Midbrain (tissue), 1 donor: ENCODE measurements at places on chromosomes 16 and 17.

DNA sequence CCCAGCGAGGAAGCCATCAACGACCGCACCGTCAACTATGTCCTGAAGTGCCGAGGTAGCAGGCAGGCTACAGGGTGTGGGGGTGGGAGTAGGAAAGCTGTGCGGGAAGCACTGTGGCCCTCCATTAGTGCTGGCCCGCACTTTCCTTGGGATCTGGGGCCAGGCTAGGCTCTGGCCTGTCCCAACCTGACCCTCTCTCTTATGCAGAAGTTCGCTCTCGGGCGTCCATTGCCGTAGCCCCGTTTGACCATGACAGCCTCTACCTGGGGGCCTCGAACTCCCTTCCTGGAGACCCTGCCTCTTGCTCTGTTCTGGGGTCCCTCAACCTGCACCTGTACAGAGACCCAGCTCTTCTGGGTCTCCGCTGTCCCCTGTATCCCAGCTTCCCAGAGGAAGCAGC lies 8.6 kb downstream of the PLEKHG4 start:
- DNase-seq: no peak

DNA sequence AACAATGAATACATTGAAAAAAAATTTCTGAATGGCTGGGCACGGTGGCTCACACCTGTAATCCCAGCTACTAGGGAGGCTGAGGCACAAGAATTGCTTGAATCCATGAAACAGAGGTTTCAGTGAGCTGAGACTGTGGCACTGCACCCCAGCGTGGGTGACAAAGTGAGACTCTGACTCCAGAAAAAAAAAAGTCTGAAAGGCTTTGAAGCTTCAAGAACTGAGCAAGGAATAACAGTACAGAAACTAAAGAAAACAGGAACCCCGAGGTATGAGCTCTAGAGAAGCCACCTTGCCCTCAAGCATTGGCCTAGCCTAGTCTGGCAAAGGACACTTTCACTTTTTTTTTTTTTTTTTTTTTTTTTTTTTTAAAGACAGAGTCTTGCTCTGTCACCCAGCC lies 45.0 kb downstream of the TEX2 start:
- no peak for DNase-seq

DNA sequence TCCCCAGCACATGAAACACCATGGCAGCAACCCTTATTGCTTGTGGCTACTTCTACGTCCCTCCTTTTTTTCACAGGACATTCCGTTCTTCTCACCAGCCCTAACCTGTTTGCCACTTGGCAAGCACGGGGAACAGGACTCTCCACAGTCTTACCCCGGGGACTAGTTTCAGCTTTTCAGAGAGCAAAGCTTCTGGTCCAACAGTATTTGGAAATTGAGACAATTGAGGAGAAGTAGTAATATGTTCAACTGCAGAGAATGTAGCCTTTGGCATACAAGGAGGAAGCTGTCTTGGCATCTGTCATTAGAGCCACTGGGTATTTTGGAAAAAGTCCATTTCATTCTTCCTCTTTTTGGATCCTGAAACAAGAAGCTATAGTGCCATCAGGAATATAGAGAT lies 65.7 kb downstream of the MAP2K6 start:
- DNase-seq: peak; percentile 19

DNA sequence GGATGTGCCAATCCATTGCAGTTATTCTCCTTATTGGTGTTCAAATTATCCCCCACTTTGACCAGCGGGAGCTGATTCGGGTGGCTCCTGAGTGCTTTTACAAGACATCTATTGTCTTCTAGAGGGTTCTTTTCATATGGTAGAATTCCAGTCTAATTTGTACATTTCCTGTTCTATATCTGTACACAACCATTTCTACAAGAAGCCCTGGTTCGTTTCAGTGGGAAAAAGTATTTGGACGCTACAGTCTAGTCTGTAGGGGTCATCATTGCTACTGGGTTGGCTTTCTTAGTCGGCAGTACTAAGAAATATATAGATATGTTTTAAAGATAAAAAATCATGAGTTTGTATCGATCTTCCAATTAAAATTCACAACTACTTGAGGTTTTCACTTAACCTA lies 262.6 kb downstream of the MAP2K6 start:
- DNase-seq: peak; percentile 15

- DNase-seq: no peak
Measured at GRCh38 chr16:1027501-1027815, 45.1 kb upstream of the SSTR5 start.

DNA sequence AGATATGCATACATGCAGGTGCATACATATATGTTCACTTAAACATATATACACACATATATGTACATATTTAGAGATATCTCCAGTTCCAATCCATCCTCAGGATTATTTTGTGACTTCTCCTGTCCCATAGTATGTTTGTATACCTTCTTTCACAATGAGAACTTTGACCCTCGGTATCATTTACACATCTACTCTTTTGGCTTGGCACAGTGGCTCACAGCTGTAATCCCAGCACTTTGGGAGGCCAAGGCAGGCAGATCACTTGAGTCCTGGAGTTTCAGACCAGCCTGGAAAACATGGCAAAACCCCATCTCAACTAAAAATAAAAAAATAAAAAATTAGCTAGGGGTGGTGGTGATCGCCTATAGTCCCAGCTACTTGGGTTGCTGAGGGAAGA lies 148.1 kb upstream of the CCL2 start:
- no peak for DNase-seq

- no peak for DNase-seq
Measured at GRCh38 chr17:50046179-50046578, 9.7 kb upstream of the ITGA3 start.

DNA sequence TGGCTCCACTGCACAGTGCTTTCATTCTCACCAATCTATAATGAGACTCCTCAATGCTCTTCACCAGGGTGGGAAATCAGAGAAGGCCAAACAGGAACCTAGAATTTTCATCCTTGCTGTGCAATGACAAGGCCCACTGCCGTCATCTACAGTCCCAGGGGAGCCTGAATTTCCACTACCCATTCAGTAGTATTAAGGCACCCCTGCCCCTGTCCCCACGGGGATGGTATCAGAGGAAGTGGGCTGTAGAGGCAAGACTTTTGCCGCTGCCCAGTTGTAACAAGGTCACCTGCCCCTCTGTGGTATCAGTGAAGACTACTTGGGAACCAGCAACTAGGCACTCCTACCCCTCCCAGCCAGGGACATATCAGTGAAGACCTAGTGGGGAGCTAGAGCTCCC lies 104.5 kb downstream of the C16orf78 start:
- no peak for DNase-seq

DNA sequence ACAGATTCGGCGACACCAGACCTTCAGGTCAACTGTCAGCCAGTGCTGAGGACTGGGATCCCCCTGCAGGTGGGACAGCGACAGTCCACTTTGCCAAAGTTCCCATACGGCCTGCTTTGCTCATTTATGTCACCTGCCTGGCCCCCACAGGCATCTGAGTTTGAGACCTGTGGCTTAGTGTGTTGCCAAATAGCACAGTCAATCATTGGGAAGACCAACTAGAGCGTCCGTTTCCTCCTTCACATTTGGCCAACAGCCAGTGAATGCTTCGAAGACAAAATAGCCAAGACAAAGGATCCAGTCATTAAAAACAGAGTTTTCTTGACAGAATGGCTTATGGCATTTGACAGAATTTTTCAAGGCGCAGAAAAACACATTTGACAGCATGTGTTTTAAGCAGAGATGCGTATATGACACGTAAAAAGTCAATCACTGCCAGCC lies 113.8 kb downstream of the ABCC12 start:
- no peak for DNase-seq

DNA sequence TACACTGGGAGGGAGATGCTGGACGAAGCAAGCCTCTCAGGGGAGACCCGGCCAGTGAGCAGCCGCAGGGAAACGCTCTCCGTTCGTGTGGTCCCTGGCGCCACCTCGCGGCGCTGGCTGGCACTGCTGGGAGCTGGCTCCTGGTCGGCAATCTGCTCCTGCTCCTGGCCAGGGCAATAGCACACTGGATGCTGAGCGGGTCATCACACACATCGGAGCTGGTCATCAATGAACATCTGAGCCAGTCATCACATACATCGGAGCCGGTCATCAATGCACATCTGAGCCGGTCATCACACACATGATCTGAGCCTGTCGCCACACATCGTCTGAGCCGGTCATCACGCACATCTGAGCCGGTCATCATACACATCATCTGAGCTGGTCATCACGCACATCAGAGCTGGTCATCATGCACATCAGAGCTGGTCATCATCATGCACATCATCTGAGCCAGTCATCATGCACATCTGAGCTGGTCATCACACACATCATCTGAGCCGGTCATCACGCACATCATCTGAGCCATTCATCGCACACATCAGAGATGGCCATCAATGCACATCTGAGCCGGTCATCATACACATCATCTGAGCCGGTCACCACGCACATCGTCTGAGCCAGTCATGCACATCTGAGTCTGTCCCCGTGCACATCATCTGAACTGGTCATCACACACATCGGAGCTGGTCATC lies 217.3 kb downstream of the RBFOX3 start:
- peak; percentile 86 for DNase-seq

DNA sequence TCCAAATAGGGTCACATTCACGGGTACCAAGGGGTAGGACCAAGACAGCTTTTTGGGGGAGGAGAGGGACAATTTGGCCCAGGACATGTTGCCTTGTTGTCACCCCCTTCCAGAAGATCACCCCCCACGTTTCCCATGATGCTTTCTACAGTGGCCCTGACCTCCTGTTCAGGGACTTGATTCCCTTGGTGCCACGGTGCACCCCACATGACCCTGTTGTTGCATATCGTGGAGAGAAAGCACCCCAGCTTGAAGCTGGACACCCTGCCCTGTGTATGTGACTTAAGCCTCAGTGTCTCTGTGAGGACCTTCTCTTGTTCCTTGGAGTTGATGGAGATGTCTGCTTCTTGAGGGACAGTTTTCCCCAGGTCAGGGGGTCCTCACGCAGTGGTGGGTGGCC lies 12.6 kb downstream of the IL34 start:
- no peak for DNase-seq

DNA sequence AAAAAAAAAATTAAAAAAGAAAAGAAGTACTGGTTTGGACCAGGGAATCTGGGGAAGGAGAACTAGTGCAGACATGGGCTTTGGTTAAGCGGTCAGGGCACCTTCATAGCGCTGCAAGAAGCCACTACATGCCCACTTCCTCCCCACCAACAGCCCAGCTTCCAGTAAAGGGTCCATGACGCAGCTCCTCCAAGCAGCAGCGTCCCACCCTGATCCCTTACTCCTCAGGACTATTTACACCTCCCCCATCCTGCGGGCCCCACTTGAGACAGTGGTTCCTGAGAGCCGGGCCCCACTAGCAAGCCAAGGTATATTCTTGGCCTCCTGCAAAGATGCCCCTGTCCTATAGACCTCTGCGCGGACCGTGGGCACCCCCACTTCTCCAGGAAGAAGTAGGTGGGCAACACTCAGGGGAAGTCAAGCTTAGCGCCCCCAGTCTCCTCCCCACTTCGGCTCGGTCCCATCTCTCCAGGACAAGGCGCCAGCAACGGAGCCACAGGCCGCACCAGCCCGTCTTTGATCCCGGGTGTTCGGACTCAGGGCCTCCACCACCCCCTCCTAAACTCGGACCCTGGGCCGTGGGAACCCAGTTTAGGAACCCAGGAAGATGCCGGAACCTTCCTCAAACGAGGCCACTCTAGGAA lies 913 bp upstream of the PRR14 start:
- DNase-seq: no peak

- peak; percentile 11 for DNase-seq
Measured at GRCh38 chr16:46629331-46630219, 8.4 kb upstream of the SHCBP1 start.

- DNase-seq: no peak
Measured at GRCh38 chr16:3548445-3548844, 28.8 kb downstream of the NLRC3 start.

GRCh38 chr16:5065326-5065725 lies 430 bp downstream of the C16orf89 start:
- no peak for DNase-seq
